ENCODE measurements at places on chromosomes 13 and 19.

DNA sequence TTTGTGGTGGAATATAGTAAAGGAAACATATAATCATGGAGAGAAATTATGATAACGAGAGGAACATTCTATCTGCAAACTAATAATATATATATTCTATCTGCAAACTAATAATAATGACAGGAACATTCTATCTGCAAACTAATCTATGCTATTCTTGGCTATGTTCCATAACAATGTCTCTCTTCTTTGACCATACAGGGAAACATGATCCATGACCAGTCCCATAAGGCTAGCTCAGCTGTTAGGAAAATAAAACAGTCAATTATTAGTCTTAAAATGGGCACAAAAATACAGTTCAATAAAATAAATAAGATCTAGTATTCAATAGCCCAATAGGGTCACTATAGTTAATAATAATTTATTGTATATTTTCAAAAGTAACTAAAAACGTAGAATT lies 707.8 kb upstream of the PCDH20 start:
- no peaks in the 10 kb centered on the region for H3K36me3 ChIP-seq
- H3K4me1 ChIP-seq = no peaks in the 10 kb centered on the region
- H3K27ac ChIP-seq = no peak overlapping the region
- H3K27me3 ChIP-seq = no peaks in the 10 kb centered on the region

DNA sequence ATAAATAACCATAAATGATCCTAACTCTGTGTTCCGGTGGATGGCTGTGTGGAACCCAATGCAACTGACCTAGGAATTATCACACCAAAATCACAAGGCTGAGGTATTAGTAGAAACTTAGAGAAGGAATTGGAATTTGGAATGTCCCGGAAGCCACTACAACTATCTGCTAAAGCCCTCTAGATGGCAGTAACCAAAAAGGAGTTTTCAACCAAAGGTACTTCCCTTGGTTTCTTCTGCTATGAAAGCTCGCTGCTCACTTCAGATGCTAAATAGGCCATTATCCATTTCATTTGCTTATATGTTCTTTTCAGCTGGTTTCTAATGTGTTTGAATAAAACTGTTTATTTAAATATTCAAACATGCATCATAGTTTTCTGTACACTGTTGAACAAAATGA lies 1589.1 kb upstream of the SPRY2 start:
- no peak overlapping the region for H3K27ac ChIP-seq
- DNase-seq = no peak
- no peaks in the 10 kb centered on the region for H3K4me1 ChIP-seq
- no peaks in the 10 kb centered on the region for H3K27me3 ChIP-seq
- no peak overlapping the region for H3K4me3 ChIP-seq

GRCh38 chr19:19966862-19967261 lies 66.1 kb downstream of the ZNF93 start:
- no peak for DNase-seq
- H3K4me1 ChIP-seq = no peaks in the 10 kb centered on the region

- H3K27me3 ChIP-seq = no peaks in the 10 kb centered on the region
- DNase-seq = no peak
- no peak overlapping the region for H3K4me3 ChIP-seq
- H3K36me3 ChIP-seq = peaks cover 94% of the 10 kb centered on the region
- no peaks in the 10 kb centered on the region for H3K4me1 ChIP-seq
Measured at GRCh38 chr19:45283443-45284033, 32.5 kb downstream of the MARK4 start.

DNA sequence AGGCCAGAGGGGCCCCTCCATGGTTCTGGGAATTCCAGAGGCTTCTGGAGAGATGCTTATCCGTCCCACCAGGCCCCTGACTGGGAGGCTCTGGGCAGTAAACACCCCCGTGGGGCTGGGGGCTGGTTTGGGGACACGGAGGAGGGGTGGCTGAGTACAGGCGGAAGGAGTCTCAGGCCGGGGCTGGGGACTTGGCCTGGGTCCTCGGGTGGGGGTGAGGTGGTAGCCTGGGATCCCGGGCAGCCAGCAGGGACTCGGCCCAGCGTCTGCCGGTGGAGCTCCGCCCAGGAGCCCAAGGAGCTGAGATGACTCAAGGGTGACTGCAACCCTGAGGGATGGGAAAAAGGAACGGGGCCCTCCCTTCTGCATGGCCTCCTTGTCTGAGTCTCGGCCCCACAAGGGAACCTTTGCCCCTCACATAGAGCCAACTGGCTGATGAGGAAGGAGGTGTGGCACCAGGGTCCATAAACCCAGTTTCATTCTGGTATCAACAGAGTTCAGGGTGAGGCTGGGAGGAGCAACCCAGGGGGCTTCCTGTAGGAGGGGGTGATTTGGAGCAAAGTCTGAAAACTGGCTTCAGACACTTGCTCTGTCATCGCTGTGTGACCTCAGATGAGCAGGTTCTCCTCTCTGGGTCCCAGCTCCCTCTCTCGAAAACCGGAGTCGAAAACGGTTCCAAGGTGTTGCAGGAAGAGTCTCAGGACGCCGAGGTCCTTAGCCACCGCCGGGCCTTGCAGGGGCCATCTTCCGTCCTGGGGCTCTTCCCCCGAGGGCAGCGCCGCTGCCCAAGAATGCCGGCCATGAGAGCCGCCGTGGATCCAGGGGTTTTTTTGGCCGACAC lies 809 bp downstream of the MISP start:
- DNase-seq = no peak
- peaks cover 33% of the 10 kb centered on the region for H3K27me3 ChIP-seq
- no peaks in the 10 kb centered on the region for H3K36me3 ChIP-seq
- no peak overlapping the region for H3K27ac ChIP-seq

DNA sequence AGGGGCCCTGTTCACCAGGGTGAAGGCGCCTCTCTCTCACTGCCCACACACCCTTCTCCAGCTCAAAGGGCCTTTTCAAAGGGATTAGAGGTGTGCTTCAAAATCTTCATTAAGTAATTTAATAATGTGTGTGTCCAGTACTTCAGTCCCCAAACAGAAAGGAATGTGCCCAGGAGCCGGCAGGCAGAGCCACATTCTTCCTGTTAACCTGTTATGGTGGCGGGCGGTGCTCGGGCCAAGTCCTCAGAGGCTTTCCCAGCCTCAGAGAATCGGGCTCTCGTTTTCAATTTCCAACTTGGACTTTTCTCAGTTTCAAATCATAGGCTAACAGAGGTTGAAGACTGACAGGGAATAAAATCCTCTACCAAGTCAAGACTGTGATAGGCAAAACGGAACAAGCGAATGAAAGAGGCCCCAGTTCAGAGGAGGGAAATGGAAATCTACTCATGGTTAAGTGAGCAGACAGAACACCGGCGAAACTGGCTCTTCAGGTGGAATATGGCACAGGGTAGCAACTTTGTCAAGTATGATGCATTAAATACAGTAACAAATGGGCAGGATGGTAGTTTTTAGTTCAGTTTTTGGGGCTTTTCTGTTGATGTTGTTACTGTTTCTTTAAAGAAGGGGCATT lies 68.6 kb downstream of the FOXO1 start:
- no peaks in the 10 kb centered on the region for H3K27me3 ChIP-seq
- DNase-seq = no peak
- peak overlapping the region; percentile 46 for H3K27ac ChIP-seq
- no peaks in the 10 kb centered on the region for H3K36me3 ChIP-seq
- H3K4me1 ChIP-seq = peaks cover 13% of the 10 kb centered on the region

DNA sequence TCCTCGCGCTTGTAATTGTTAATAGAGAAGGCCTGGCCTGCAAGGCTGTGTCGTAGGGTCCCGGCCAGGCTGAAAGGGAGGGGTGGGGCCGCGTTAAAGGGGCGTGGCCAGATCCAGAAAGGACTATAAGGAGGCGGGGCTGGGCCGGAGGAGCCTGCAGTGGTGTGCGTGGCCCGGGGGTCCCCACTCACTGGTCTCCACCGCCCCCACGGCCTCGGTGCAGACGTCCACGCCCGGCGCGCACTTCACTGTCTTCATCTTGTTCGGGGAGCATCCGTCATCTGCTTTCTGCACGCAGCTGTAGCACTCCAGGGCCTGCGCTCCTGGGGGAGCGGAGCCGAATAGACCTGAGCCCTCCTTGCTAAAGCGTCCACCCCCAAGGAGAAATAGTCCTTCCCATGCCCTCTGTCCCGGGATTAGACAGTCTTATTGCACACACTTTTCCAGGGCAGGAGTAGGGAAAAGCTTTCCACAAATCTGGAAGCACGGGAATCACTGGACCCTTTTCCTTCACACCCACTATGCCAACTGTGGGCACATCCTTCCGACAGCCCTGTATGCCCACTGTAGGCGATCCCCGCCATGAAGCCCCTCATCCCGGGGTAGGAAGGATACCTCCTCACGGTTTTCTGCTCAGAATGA lies 1.2 kb downstream of the LYPD3 start:
- H3K4me3 ChIP-seq = peak overlapping the region; percentile 64
- peaks cover 22% of the 10 kb centered on the region for H3K4me1 ChIP-seq
- H3K27ac ChIP-seq = peak overlapping the region; percentile 82
- peaks cover 9% of the 10 kb centered on the region for H3K27me3 ChIP-seq
- peaks cover 6% of the 10 kb centered on the region for H3K36me3 ChIP-seq

- no peaks in the 10 kb centered on the region for H3K27me3 ChIP-seq
- H3K4me3 ChIP-seq = no peak overlapping the region
- H3K36me3 ChIP-seq = no peaks in the 10 kb centered on the region
Measured at GRCh38 chr13:76929320-76929719, 19.0 kb upstream of the ACOD1 start.

GRCh38 chr13:113148940-113149503 lies 9.4 kb upstream of the PROZ start:
- peaks cover 6% of the 10 kb centered on the region for H3K27me3 ChIP-seq
- H3K27ac ChIP-seq = no peak overlapping the region
- no peaks in the 10 kb centered on the region for H3K36me3 ChIP-seq
- no peak for DNase-seq
- no peak overlapping the region for H3K4me3 ChIP-seq

- no peak overlapping the region for H3K27ac ChIP-seq
- H3K36me3 ChIP-seq = no peaks in the 10 kb centered on the region
- H3K4me1 ChIP-seq = peaks cover 70% of the 10 kb centered on the region
Measured at GRCh38 chr19:1468821-1469254, 10.2 kb downstream of the C19orf25 start.

DNA sequence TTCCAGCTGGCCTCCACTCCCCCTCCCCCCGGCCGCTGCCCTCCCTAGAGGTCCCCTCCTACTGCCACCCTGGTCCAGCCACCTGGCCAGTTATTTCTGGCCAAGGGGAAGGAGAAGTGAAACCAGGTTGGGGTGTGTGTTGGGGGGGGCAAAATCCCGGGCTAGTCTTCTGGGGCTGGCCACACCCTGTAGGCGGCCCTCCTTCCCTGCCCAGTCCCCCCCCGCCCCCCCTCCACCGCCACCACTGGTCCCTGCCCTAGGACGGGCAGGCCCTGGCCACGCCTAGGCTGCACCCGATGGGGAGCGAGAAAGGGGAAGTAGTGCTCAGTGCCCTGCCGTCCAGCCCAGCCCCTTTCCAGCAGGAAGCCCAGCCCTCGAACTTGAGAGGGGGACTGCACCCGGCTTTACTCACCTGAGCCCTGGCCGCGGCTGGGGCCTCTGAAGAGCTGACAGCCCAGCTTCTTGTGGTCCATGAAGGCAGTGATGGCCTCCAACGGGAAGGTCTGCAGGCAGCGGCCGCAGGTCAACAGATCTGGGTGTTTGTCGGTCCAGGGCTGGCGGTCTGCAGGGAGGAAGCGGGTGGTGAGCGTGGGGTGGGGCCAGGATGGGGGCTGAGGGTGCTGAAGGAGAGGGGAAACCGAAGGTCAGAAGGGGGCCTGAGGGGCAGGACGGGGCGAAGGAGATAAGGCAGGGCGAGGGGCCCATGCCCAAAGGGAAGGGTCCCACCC lies 813 bp downstream of the ZNF296 start:
- H3K27ac ChIP-seq = peak overlapping the region; percentile 27
- H3K4me3 ChIP-seq = peak overlapping the region; percentile 52
- peaks cover 62% of the 10 kb centered on the region for H3K4me1 ChIP-seq
- peak; percentile 76 for DNase-seq
- no peaks in the 10 kb centered on the region for H3K27me3 ChIP-seq
- H3K36me3 ChIP-seq = peaks cover 8% of the 10 kb centered on the region

- no peaks in the 10 kb centered on the region for H3K4me1 ChIP-seq
- H3K27me3 ChIP-seq = no peaks in the 10 kb centered on the region
- no peaks in the 10 kb centered on the region for H3K36me3 ChIP-seq
- DNase-seq = no peak
- H3K27ac ChIP-seq = no peak overlapping the region
- H3K4me3 ChIP-seq = no peak overlapping the region
Measured at GRCh38 chr19:29741226-29741625, 26.2 kb upstream of the C19orf12 start.

DNA sequence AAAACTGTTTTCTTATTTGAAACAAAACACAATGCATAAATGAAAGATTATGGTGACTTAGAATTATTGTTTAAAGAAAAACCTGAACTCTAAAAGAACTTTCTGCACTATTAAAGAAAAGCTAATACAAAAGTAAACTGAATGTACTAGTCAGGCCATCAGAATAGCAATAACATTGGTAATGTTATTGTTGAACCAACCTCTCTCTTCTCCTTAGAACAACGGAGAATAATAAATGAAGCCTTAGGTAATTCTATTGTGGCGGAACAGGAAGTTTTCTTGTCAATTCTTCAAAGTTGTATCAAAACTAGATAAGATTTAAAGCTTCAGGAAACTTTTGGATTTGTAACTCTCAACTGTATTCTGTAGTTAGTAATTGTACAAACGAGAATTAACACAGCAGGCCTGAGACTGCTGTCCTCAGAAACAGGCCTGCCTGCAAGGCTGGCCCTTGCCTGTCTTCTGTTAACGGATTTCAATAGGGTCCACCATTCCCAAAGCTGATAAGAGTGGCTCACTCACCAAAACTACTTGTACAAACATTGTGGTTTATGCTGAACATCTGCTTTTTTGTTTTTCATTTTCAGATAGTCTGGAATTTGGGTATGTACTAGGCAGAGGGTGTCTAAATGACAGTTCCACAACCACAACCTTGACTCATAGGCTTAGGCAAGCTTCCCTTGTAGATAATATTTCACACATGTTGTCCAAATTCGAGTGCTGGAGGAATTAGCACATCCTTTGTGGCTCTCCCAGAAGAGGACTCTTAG lies 825.8 kb downstream of the GPC5 start:
- H3K27ac ChIP-seq = no peak overlapping the region
- H3K27me3 ChIP-seq = no peaks in the 10 kb centered on the region
- DNase-seq = no peak

GRCh38 chr19:2700660-2701360 lies 1.7 kb downstream of the GNG7 start:
- no peak overlapping the region for H3K4me3 ChIP-seq
- H3K36me3 ChIP-seq = no peaks in the 10 kb centered on the region
- H3K27me3 ChIP-seq = peaks cover 36% of the 10 kb centered on the region
- H3K4me1 ChIP-seq = no peaks in the 10 kb centered on the region

DNA sequence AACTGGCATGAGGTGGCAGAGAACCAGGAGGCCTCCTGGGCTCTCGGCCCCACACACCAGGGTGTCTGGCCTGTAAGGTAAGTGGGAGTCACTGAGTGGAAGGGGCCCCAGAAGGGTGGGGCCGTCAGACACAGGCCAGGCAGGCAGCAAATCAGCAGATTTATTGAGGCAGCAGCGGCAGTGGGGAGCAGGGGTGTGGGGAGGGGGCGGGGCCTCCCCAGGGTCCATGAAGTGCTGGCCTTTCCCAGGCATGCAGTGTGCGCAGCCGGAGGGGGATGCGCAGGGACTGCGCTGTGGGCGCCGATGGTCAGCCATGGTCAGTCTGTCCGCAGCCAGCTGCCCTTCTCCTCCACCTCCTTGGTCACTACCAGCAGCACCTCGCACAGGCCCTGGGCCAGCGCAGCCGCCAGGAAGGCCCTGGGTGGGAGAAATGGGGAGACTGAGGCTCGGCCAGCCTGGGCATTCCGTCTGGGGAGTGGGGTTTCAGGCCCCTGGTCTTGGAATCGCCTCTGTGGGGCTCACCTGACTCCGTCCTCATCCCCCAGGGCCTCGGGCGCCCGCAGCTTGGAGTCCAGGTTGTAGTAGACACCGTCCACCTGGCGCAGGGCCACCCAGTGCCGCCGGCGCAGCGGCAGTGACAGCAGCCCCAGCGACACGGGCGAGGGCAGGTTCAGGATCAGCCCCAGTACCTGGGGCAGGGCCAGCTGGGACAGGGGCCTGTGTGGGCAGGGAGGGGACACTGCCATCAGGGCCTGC lies 5.0 kb downstream of the JOSD2 start:
- no peak overlapping the region for H3K27ac ChIP-seq
- DNase-seq = no peak
- no peaks in the 10 kb centered on the region for H3K27me3 ChIP-seq
- H3K4me1 ChIP-seq = peaks cover 9% of the 10 kb centered on the region
